M059J (cell line): ENCODE measurements at places on chromosomes 3 and 15.
A peak's percentile ranks its signal among the peaks of the same experiment; 100 is the strongest.

DNA sequence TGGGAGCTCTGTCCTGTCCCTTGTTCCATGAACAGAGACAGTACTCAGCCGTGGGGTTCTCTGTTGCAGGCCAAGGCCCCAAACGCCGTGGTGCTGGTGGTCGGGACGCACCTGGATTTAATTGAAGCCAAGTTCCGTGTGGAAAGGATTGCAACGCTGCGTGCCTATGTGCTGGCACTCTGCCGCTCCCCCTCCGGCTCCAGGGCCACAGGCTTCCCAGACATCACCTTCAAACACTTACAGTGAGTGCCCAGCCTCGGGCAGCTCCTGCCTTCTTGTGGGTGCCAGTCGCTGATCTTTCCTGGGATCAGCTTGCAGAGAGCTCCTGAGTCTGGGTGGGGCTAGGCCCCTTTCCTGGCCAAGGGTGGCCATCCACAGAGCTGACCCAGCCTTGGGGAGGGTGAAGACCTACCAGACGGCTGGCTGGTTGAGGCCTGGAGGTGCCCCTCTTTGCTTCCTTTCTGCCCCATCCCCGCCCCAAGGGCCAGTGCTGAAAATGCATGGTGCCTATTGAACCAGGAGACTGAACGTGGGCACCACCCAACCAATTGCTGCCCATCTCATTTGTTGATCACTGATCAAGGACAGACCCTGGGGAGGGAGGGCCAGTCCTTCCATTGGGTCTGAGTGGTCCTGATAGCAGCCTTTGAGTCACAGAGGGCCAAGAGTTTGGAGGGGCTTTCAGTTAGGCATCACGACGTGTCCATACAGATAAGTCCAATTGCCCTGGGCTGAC, 106.9 kb downstream of the LRRK1 start:
- DNase-seq = no peak

- DNase-seq = no peak
Measured at GRCh38 chr3:25547103-25547502, 117.6 kb downstream of the TOP2B start.

- DNase-seq = no peak
Measured at GRCh38 chr3:197444793-197445379, 110.9 kb downstream of the BDH1 start.

DNA sequence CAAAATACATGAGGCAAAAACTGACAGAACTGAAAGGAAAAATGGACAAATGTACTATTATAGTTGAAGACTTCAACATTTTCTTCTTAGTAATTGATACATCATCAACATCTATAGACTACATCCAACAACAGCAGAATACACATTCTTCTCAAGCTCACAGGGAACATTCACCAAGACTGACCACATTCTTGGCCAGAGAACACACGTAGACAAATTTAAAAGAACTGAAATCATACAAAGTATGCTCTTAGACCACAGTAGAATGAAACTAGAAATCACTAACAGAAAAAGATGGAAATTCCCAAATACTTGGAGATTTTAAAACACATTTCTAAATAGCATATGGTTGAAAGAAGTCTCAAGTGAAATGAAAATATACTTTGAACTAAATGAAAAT, 55.1 kb upstream of the NSMCE3 start:
- no peak for DNase-seq

DNA sequence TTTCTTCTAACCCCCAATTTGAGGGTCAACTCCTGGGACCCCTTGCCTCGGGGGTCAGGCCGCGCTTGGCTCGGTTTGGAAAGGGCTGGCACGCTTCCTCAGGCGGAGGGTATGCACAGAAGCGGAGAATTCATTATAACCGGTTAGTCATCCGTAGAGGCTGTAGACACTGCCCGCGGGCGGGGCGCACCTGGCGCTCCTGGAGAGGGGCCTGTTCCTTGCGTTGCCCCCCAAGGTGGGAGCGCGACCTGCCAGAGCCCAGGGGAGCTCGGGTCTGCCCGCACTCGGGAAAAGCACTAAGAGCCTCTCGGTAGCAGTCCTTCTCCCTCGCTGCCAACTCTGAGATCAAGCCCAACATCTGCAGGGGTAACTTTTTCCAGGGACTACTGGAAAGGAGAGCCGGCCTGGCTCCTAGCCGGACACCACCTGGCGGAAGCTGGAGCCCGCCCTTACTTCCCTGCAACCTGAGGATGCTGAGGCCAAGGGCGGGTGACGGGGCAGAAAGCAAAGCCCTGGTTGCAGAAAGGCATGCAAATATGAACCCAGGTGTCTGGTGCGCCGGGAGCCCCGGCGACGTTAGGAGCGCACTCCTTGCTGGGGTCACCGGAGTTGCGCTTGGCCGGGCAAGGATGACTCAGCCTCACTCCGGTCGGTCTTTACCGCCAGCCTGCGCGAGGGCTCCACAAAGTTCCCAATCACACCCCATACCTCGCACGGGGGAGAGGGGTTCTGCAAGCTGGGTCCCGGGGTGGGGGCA, 1.5 kb upstream of the CACNA2D3 start:
- DNase-seq = peak; percentile 40

DNA sequence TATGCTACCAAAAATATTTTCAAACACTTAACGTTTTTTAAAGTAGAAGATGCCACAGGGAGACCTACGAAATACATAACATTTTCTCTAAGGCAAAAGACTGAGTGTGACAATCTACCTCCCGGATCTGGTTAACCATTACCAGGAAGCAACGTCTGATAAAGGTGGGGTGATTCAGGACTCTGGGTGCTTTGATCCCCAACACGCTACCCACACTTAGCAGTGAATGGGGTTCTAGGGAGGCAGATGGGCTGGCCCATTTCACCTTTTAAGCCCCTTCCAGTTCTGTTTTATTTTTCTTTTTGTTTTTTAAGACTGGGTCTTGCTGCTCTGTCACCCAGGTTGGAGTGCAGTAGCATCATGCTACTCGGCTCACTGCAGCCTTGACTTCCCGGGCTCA, 39.5 kb downstream of the EIF4E3 start:
- DNase-seq = no peak

DNA sequence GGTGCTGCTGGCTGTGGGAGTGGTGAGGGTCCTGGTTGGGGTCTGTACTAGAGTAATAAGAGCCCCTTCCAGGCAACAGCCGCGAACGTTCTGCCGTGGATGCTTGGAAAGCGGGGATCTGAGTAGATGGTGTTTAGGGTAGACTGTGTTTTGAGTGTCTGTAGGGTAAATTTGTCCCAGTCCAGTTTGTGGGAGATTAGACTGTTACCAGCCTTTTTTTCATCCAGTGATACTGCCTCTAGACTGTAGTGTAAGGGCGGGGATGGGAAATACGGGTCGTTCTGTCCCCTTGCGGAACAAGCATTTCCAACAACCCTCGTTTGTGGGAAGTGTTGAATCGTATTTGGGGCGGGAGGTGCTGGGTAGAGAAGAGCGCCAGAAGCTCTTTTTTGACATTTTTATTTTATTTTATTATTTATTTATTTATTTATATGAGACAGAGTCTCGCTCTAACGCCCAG, 424 bp downstream of the HAUS2 start:
- DNase-seq = peak; percentile 60

- peak; percentile 40 for DNase-seq
Measured at GRCh38 chr15:80456517-80457492, 52.6 kb downstream of the ARNT2 start.

DNA sequence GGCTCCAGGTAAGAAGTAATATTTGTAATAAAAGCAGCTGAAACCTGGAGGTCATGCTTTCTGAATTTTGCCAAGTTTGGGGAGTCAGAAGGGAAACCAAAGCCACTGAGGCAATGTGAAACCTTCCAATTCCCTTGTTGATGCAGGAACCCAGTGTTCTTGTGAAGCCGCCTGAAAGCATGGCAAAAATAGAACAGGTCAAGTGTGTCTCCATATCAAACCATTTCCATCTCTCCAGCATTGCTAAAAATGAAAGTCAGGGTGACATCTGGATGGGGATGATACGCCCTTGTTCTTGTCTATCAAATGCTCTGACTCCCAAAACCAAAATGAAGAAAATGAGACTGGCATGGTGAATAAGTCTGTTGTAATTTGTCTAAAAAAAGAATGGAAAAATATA, 362.5 kb downstream of the VPS13C start:
- no peak for DNase-seq

DNA sequence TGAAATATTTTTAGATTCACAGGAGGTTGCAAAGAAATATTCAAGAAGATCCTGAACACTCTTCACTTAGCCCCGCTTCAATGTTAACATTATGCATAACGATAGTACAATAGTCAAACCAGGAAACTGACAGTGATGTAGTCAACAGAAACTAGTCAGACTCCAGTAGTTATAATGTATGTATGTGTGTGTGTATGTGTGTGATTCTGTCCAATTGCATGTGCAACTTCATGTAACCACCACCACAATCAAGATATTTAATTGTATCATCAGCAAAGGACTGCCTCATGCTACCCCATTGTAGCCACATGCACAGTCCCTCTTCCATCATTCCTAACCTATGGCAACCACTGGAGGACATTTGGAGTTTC, 77.9 kb downstream of the APBA2 start:
- no peak for DNase-seq

- DNase-seq = peak; percentile 45
Measured at GRCh38 chr15:34582461-34583371, 735 bp downstream of the GOLGA8B start.

DNA sequence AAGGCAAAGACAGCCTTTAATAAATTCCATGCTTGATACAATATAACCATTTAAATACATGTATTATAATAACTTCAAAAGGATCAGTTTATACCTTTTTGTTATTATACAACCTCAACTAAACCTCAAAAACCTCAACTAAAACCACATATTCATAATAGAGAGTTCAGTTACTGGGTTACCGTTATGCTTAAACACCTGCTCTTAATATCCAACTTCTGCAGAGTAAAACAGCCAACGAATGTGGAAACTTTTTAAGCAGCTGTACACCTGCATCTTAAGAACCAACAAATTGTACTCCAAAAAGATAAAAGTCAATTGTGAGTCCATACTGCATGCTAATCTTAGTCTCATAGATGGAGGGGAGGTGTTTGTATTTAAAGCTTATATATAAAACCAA, 53.5 kb downstream of the TFDP2 start:
- no peak for DNase-seq

DNA sequence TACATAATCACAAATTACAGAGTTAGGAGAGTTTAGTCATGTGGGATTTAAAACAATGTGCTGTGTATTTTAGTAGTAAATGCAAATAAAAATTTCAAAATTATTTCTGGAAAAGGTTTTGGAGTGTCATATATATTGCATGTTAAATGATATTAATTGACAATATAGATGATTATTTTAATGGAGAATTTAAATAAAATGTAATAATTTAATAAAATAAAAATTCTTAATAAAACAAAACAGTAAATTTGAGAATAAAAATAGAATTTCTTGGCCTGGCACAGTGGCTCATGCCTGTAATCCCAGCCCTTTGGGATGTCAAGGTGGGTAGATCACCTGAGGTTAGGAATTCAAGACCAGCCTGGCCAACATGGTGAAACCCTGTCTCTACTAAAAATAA, 1442.8 kb upstream of the ALCAM start:
- no peak for DNase-seq

DNA sequence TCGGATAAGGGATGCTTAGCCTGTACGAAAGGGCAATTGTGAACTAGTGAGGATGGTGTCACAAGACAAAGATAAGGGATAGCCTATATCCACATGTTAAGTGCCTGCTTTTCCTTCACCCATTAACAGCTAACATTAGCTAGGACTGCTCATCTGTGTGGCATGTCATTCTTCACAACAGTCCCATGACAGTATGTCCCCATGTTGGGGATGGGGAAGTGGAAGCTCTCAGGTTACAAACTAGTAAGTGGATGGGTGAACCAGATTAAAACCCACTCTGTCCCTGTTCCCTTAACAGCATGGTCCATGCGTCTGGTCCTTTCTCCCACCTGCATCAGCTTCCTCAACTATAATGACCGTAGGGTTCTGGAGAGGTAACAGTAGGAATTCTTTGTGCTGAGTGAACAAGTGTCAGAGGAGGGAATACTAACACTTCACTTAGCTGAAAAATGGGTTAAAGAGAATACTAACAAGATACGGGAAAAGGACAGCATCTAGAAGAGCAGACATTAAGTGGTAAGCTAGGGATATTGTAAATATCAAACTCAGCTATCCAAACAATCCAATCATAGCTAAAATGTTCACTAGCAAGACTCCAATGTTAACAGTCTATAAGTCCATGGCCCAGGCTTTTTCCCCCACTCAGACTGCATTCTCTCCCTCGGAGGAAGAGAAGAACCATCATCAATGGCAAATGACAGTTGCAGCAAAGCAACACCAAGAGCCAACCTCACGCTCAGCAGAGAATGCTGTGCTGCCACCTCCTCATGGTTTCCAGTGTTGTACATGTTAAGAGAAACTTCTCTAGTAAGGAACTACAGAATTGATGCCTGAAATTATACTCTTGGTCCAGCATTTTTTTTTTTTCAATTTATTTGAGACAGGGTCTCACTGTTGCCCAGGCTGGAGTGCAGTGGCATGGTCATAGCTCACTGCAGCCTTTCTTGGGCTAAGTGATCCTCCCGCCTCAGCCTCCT, 5.0 kb downstream of the RPLP1 start:
- no peak for DNase-seq

GRCh38 chr3:66138336-66139313, 82.2 kb upstream of the SLC25A26 start:
- DNase-seq = peak; percentile 54

GRCh38 chr3:18238332-18238731, 186.8 kb downstream of the SATB1 start:
- no peak for DNase-seq

DNA sequence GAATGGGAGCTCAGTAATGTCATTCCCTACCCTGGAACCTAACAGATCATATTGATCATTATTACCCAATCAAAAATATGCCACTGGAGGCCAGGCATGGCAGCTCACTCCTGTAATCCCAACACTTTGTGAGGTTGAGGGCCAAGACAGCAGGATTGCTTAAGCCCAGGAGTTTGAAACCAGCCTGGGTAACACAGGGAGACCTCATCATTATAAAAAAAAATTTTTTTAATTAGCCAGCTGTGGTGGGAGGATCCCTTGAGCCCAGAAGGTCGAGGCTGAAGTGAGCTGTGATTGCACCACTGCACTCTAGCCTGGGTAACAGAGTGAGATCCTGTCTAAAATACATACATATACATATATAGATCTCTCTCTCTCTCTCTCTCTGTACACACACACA, 10.2 kb downstream of the IGDCC4 start:
- no peak for DNase-seq

GRCh38 chr3:174419216-174419615, 439.9 kb upstream of the NAALADL2 start:
- DNase-seq = no peak

- peak; percentile 69 for DNase-seq
Measured at GRCh38 chr3:159238646-159239045, 436.8 kb downstream of the MFSD1 start.

DNA sequence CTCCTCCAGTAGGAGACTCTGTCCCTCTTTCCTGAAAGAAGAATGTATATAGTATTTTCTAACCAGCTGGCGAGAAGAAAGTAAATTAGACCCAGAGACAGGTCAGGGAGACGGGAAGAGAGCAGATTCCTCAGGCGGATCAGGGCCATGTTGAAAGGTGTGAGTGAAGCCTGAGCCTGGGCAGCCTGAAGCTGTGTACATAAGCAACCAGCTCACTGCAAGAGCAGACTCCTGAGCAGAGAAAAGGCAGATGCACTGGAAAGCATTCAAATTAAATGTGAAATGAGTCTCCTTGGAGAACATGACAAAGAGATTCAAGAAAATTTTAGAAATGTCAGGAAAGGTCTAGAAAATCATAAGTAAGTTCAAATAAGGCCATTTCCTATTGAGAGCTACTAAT, 165.8 kb downstream of the GOLIM4 start:
- no peak for DNase-seq

- no peak for DNase-seq
Measured at GRCh38 chr3:170189398-170190256, 8.1 kb upstream of the PHC3 start.
